Astrocyte of the hippocampus (primary cell): ENCODE measurements at places on chromosomes 4 and X.

DNA sequence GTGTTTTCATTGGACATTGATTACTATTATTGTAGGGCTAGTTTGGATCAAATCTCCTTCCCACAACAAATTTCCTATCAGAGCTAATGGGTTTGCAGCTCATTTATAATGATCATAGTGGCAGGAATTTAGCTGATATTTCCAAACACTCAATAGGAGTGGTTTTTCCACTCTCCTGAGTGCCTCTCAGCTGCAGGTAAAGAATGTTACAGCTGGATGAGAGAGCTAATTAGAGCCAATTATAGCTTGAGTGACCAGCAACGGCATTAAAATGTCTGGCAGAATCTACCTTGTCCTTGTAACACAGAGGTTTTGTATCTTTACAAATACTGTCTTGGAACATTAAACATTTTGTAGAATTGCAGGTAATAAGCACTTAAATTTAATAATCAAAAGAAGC lies 602.8 kb upstream of the EPHA5 start:
- DNase-seq: no peak

DNA sequence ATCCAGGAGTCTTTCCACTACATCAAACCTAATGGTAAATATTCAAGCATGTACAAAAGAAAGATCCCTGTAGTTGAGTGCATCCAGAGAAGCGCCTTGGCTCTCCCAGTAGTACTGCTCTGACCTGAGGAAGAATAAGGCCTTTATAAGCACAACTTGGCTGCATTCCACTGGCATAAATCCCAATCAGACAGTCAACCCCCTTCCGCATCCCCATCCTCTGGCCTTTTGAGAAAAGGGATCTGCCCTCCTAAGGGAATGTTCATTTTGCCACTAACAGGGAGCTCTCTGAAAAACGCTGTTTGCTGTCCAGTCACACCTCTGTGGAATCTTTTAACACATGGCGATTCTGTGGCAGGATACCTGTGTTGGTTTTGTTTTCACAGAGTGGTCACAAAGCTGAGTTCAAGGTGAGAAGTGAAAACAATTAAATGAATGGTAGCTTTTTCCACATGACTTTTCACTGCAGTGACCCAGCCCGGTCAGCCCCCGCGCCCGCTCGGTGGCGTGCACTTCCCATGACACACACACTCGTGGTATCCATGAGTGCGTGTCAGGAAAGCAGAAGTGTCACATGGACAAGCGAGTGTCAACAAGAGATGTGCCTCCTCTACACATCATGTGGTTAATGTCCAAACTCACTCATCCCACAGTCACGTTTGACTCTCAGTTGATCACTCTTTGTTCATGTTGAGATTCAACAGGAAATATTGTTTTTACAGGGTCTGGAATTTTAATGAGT lies 112.2 kb upstream of the ENPP6 start:
- DNase-seq: peak; percentile 37

- peak; percentile 45 for DNase-seq
Observed at GRCh38 chrX:1246816-1247215, 21.8 kb upstream of the CSF2RA start.

DNA sequence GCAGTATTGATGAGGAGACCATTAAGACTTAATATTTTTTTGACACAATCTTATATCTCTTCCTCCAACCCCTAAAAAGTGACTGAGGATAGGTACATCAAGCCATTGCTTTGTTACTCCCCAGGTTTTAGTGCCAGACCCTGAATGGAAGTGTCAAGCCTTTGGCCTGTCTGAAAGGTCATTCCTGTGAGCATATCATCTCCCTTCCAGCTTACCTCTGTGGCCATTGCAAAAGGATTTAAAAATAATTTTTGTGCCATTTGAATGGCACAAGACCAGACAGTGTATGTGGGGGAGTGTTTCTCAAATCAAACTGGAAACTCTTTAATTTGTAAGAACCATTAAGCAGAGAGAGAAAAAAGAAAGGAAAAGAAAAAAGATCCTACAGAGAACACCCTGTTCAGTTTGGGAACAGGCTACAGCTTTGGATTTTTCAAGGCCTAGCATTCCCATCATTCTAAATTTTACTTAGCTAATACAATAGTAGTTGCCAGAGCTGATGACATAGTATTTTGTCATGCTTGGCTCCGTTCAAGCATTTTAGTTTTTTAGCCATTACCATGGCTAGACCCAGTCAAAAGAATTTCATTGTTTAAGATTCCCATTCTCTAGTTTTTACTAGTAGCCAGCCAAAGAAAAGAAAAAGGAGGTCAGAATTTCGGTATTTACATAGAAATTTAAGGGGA lies 49.6 kb downstream of the HPF1 start:
- DNase-seq: peak; percentile 62

GRCh38 chr4:180164799-180165198 lies 2078.4 kb upstream of the TENM3 start:
- peak; percentile 70 for DNase-seq

- no peak for DNase-seq
Observed at GRCh38 chr4:15794426-15794825, 16.3 kb downstream of the CD38 start.

DNA sequence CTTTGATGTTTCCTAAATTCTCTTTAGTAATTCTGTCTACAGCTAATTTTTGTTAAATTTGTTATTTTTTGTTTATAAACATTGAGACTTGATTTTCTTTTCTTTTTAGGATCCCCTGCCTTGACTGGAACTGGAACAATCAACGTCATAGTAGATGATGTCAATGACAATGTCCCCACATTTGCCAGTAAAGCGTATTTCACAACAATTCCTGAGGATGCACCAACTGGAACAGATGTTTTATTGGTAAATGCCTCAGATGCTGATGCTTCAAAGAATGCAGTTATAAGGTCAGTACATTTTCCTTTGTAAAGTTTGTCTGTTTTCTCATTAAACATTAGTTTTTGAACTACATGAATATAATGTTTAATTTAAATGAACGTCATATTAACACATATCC lies 119.4 kb downstream of the FAT4 start:
- no peak for DNase-seq

DNA sequence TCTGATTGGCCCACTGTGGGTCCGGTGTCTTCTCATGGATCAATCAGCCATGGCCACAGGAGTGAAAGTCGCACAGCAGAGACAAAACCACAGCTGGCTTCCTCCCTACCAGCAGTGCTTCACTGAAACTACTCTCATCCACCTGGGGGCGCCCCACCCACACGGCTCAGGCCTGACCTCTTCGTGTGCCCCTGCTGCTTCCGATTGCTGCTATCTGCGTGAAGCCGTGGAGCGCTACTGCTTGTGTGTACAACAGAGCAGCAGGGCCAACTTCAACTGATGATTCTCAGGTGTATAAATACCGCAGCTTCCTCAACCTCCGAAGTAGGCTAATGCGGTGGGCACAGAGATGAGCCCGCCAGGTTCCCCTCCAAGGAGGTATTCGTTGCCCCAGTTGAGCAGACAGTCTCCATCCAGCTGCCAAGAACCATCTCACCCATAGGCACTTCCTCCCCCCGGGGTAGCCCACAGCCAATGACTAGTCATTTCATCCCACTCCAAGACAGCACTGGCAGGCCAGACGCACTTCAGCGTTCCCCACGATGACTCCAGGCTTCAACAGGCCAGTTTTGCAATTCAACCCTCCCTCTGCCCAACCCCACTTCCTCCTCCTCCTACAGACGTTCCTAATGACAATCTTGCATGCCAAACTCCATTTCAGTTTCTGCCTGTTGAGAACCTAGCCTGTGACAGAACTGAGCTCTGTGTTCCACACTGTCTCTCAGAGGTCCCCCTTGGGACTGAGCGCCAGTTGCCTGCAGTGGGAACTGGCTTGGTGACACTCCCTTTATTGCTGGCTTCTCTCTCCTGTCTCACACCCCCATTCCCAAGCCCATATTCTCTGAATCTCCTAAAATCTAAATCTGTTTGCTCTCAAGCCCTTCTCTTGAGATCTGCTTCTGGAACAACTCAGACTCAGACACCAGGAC lies 41.3 kb upstream of the ATP6AP2 start:
- peak; percentile 16 for DNase-seq

- no peak for DNase-seq
Observed at GRCh38 chr4:62439051-62439450, 1238.9 kb downstream of the ADGRL3 start.

- DNase-seq: no peak
Observed at GRCh38 chr4:159735281-159736207, 632.7 kb downstream of the RAPGEF2 start.
